Activated T-cell treated with anti-CD3 and anti-CD28 coated beads for 1 hour (primary cell): ENCODE measurements at places on chromosomes 3 and 15.

DNA sequence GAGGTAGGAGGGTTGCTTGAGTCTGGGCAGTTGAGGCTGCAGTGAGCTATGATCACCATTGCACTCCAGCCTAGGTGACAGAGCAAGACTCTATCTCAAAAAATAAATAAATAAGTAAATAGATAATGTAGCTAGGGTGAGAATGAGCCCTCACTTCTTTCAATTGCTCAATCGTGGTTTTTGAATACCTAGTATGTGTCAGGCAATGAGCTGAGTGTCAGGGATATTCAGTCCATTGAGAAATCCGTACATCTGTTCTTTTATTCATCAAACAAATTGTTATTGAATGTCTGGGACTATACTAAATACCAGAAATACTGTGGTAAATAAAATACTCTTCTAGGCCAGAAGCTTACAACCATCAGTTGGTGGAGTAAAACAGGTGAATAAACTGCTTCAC lies 6.2 kb upstream of the ZNF148 start:
- no peak for DNase-seq

- no peak for DNase-seq
These were observed 306.3 kb downstream of the ZPLD1 start for GRCh38 chr3:102741105-102741504.

- no peak for DNase-seq
These were observed 32.8 kb downstream of the LOXL1 start for GRCh38 chr15:73959012-73959581.

DNA sequence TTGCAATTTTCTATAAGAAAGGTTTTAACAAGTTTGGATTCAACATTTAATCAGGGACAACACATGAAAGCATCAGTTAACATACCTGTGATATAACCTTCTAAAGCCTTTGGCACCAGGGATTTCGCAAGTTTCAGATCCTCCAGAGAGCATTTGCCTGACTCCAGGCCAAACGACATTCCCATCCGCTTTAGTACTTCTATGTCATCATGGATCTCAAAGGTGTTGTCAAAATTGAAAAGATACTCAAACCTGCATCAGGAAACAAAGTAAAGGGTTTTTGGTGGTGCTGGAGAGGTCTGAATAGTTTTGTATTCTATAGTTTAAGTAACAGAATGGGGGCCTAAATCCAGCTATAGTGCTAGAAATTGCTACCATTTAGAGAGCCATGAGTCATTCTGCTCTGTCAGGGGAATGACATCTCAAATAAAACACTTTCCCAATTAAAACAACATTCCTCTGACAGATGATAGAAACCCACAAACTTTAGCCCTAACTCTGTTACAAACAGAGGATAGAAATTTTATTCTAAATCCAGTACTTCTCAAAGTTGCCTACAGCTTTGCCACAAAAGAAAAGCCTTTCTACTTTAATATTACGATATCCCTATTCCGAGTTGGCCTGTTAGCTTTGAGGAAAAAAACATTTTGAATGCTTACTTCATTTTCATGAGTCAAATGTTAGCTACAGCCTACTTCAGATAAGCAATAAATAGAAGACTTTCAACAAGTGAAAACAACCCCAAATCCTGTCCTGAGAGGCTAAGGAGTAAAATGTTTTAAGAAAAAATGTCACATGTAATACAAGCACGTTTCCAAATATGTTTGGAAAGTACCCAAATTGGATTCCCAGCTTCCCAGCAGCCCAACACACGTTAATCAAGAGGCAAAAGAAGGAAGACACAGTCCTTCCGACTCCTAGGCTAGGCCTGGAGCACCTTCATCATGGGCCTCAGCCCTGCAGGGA lies 83.4 kb downstream of the ATP1B3 start:
- DNase-seq: no peak

DNA sequence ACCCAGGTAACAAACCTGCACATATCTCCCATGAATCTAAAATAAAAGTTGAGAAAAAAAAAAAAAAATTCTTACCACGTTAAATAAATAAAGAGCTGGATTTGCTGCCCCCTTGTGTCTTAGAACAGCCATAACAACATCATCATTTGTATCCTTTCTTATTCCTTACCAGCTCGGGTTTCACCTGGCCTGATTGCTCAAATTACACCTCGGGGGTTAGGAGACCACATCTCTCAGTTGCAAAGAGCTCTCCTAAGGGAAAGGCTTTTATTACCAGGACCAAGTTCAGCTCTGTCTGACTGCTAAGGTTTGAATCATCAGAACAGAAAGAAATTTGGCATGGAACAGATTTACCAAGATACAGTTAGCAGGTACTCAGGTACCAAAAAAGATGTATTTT lies 25.8 kb upstream of the RPL39L start:
- DNase-seq: no peak

DNA sequence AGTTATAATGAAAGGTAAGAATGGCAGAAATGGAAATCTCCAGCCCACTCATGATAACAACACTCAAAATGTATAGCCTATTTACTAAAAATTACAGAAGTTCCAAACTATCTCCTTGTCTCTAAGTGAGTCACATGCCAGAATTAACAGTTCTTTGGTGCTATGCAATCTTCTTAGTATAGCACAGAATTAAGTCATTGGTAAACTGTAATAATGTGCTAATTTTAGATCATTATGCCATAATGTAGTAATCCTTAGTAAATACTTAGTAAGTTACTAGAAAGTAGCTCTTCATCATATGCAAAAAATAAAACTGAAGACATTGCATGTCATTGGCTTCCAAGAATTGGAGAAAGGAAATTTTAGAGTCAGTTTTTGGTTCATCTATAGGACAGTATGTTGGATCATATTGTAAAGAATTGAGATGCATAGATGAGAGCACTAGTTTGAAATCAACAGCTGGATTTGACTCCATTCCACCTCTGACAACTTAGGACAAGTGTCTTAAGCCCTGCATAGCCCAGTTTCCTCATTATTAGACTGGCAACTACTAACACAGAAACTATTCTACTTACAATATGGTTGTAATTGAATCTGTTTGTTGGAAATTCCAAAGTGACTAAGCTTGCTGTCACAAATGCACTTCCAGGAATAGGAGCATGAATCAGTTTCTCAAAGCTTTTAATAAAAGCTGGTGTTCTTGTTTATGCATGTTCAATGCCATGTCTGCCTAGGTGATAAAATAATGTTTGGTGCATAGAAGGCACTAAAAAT lies 40.1 kb upstream of the CD47 start:
- no peak for DNase-seq

DNA sequence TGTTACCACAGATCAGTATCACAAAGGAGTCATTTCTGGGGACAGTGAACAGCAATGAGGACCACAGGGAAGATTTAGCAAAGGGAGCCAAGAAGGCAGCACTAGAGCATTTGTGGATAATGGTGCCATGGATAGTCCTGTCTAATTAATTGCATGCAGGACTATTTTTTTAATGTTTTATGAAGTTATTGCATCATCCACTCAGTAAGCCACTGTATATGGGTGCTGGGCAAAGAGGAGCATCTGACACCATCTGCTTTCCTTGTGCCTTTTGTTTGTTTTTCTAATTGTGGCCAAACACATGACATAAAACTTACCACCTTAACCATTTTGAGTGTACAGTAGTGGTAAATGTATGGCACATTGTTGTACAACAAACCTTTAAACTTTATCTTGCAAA lies 301.1 kb upstream of the LRRFIP2 start:
- no peak for DNase-seq

DNA sequence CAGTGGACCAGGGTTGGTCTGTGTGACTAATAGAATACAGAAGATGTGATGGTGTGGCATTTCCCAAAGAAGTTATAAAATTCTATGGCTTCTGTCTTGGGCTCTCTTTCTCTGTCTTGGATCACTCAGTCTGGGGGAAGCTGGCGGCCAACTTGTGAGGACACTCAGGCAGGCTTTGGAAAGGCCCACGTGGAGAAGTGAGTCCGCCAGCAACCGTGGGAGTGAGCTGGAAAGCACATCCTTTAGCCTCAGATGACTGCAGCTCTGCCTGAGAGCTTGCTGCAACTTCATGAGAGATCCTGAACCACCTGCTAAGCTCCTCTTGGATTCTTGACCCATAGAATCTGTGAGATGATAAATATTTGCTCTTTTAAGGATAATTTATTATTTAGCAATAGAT lies 72.0 kb upstream of the RASGRP1 start:
- no peak for DNase-seq

DNA sequence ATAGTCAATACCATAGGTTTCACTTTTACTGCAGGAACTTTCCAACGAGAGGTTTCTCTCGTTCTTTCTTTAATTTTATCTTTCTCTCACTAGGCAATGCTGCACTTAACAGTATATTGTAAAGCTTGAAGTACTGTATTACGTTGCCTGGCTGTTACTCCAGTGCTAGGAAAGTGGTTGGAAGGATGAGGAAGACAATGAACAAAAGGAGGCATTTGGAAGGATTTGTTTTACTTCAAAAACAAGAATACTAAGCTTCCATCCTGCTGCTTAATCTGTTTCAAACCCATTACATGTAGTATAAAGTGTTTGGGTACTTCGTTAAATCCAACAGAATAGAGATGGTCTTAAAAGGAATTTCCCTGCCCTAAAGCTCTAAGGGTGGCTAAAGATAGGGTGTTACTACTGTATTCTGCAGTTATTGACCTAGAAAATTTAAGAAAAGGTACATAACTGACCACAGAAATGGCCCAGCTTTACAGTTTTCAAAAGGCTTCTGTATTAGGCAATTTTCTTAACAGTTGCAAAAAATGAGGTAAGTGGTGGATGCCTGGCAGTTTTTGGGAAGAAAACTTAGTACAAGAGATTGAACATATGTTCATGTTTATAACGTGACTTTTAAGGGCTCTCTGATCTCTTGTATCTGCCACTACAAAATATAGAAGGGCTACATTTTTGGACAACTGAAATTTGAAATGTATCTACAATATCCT lies 785 bp upstream of the IFT57 start:
- no peak for DNase-seq

DNA sequence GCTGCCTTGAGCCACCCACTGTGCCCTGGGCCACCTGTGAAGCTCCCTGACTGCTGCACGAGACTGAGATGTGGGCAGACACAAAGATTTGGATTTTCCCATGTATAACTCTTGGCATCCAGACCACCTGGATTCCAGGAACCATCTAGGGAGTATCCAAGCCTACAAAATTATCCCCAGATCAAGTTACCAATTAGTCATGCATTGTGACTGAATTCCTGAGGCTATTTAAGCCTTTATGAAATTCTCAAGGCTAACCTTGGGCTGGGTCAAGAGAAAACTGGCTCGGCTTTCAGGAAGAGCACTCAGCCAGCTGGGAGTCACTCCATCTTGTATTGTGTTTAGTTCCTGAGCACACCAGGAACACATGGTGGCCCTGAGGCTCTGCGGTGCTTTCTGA lies 13.3 kb upstream of the ATP13A5 start:
- no peak for DNase-seq

DNA sequence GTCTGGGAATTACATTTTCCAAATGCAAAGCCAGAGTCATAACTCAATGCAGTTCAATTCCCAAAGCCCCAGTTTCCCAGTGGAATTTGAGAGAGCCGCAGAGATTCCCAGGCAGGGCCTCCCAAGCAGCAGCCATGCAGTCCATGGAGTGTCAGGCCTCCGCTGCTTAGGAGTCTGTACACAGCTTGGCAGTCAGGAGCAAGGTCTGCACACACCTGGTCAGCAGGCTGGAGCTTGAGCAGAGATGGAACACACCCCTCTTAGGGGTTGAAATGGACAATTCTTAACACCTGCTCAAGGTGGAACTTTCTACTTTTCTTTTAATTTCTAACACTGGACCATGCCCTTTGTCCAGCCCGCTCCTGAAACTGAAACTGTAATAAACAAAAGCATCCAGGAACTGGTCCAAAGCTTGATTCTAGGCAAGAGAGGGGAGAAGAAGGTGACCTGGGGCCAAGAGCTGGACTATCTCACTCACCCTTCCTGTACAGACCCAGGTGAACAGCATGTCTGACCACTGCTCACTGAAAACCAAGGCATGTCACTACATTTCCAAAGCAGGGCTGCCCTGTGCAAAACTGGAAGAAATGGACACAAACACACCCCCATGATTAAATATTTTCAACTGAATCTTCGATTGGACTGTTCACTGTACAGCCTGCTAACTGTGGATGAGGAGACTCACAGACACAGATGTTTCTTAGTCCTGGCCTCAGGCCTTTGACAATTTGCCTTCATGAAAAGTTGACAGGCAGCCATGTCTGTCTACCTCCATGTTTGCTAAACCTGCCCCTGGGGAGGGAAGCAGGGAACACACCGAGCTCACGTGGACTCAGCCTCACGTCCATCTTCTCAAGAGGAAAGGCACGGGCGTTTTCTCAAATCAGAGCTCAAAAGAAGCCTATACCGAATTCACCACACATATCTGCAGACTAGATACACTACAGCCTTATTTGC lies 48.6 kb upstream of the DUSP7 start:
- DNase-seq: no peak

- no peak for DNase-seq
These were observed 11.7 kb downstream of the SUCLG2 start for GRCh38 chr3:67642734-67643133.

DNA sequence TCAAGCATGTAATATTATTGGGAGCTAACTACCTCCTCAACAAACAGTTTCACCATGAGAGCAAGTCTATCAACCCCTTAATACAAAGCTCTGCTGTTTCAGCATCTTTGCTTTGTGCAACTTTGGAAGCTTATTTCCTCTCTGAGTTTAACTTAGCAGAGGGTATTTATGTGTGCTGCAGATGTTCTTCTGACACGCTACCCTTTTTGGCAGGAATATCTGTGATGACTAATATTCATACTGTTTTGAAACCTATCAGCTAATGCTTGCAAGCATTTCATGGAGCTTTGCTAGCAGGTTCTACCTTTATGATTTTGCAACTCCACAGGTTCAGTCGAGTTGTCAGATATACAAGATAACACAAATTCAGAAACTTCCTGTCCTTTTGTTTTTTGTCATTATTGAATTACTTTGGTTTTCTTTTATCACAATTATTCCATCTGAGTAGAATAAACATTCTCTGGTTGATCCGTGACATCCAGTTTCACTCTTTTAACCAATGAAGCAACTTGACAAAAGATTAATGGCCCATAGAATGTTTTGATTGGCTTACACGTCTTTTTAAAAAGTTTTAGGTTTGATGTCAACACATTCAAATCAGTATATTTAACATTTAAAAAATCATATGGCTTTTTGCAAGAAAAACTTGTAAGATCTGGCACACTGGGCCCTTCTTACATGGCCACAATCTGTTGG lies 1.7 kb upstream of the SLC9A9 start:
- DNase-seq: no peak

DNA sequence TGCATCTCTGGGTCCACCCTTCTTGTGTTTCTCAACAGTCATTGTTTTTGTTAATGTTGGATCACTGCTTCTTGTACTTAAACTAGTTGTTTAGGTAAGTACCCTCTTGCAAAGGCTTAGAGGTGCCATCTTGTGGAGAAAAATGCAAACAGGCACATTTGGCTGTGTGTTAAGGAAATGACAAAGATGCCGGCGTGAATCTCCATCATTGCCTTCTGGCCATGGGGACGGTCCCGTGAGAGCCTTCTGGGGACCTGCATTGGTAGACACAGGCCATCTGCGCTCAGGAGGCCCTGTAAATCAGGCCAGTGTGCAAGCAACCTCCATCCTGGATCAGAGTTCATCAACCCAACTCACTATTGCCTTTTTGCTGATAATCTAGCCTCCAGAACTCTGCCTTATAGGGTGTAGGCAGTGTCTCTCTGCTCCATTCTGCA lies 158.6 kb upstream of the NR2E3 start:
- DNase-seq: no peak

- DNase-seq: no peak
These were observed 80.6 kb upstream of the MITF start for GRCh38 chr3:69658514-69659140.
